ENCODE measurements at places on chromosomes 16 and 17.

DNA sequence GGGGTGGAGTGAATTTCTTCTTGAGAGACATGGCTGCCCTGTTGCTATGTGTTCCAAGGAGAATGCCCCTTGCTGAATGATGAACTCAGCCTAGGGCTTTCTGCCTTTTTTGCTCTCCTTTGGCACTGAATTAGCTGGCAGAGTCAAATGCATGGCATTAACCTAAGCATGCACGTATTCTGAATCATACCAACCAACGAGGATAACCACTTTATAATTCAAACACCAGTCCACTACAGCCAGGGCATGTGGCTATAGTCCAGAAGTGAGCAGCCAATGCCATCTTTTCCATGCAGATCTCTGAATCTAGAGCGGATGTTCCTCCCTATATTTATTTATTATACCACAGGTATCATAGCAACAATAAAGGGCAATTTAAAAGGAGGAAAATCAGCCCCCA is 15.7 kb downstream of the TMIGD1 start:
- no peak for DNase-seq

- peak; percentile 21 for DNase-seq
These were observed 185.8 kb downstream of the HS3ST3A1 start for GRCh38 chr17:13415871-13416416.

DNA sequence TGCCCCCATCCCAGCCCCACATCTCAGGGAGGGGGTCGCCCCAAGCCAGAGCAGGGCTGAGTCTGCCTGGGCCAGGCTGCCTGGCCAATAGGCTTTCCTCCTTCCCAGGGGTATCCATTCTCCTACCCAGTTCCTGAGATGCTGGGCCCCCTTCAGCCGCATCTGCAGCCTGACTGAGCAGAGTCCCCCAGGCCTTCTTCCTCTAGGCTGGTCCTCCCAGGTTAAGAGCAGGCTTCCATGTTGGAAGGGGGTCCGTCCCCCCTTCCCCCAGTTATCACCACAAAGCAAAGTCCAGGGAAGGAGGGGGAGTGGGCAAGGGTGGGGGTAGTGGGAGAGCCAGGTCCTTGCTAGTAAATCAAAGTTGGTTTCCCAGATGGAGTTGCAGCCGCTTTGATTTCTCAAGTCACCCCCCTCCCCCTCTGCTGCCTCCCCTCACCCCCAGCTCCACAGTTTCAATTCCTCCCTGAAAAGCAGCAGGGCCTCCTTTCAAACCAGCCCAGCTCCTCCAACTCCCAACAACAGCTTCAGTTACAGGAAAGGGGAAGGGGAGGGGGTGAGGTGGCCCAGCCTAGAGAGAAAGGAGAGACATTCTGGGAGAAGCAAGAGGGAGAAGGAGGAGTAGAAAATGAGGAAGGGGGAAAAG is 9.5 kb upstream of the FZD2 start:
- no peak for DNase-seq

DNA sequence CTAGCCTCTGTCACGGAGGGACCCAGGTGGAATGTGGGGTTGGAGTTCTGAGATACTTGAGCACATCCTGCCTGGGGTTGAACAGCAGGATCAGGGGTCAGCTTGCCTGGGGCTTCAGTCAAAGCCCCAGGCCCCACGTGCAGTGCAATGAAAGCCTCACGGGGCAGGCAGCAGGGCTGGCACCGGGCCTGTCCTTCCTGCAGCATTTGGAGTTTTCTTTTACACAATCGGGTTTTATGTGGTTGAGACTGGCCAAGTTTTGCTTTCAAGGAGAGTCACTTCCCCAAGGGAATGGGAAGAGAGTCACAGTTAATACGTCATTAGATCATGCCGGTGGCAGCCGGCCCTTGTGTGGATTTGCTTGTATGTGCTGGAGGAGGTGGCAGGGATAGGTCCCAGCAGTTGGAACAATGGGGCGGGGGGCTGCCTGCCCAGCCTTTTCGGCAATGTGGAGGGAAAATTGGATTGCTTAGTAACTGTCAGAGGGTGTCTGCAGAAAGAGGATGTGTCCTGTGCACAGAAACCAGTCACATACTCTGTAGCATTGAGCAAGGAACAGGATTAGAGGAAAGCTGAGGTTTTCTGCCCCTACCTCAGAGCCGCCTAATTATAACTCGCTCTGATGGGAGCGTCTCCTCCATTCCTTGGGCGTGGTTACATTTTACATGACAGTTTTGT is 4.5 kb downstream of the RMI2 start:
- DNase-seq = peak; percentile 80

DNA sequence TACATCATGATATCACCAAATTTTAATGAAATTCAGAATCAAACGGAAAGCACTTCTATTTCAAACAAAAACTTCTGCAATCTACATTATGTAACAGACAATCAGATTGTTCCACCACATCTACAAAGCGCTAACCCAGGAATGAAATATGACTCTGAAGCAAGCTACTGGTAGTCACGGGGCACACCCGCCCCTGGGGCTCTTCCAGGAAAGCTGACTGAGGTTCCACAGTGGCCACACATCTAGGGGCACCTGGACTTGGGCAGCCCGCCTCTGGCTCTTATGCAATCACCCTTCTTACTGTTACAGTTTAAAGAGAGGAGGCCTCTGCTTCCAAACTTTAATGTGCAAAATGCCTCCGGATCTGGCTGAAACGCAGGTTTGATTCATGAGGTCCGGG is 27.5 kb downstream of the ZCCHC14 start:
- peak; percentile 85 for DNase-seq

Data from lower leg skin (tissue), 4 donors.